Stimulated activated CD4-positive, alpha-beta T cell treated with anti-CD3 and anti-CD28 coated beads, TNF-alpha, amount 100 ng/mL, for 1 hour (primary cell): ENCODE measurements at places on chromosomes 13 and 19.

DNA sequence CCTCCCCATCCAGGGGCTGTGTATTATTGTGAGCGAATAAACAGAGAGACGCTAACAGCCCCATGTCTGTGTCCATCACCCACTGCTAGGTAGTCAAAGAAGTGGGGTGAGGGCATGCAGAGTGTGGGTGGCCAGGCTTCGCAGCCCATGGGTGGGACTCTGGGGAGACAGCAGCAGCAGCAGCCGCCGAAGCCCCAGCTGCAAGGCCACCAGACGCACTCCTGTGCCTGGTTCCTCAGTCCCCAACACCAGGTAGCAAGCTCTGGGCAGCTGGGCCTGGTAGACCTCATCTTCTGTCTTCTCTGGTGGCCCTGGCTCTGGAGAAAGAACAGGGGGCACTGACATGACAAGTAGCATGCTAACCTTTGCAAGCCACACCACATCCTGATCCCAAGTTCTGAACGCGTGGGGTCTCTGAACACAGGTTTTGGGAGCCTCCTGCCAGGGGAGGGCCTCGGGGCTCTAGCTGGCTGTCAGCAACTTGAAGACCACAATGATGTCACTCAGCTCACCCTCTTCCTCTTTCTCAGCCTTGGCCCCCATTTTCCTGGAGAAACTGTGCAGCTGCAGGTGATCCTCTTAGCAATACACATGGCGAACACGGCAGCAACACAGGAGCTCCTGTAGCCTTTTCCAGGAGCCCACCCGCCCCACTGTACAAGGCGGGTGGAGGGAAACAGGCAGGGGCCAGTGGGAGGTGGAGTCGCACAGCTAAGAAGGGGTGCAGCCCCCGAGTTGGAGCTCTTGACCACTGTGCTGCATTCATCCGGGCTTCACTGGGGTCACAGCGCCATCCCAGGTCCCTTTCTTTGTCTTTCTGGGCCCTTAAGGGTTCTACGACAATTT, 5.8 kb downstream of the FUZ start:
- DNase-seq: no peak

DNA sequence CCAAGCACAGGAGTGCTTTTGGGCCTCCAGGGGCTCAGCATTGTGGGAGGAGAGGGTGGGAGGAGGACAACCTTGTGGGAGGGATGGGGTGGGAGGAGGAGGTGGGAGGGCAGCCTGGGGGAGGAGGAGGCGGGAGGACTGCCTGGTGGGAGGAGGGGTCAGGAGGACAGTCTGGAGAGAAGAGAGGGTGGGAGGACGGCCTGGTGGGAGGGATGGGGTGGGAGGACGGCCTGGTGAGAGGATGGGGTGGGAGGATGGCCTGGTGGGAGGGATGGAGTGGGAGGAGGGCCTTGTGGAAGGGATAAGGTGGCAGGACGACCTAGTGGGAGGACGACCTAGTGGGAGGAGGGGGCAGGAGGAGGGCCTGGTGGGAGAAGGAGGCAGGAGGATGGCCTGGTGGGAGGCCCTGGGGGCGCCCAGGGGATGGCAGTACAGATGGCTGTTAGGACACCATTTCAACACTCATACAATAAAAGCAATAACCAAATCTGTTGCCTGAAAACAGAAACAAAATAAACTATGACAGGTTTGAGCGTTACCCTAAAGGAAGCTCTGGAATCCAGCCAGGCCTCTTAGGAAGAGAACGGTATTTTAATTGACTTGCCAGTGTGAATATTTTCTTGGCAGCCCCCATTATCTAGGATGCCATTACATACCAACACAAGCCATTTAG, 63.7 kb downstream of the CRYL1 start:
- DNase-seq: no peak

- DNase-seq: no peak
These were observed 41.7 kb downstream of the TNFSF11 start for GRCh38 chr13:42615691-42616090.

DNA sequence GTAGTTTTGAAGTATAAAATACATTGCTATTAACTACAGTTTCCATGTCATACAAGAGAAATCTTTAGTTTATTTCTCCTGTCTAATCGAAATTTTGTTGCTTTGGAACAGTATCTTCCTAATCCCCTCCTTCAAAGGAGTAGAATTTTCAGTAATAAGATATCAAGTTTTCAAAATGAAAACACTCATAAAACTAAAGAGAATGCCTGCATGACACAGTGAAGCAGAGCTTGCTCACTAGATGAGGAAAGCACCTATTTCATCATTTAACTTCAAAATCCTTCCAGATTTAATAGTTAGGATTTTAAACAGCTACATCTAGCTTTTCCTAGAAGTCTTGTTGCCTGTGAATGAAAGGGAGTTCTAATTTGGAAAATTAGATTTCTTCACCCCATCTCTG, 80.8 kb downstream of the TNFSF11 start:
- no peak for DNase-seq

- DNase-seq: no peak
These were observed 78.5 kb downstream of the FGF9 start for GRCh38 chr13:21749410-21749809.
